ENCODE measurements at places on chromosomes 7 and 10.

DNA sequence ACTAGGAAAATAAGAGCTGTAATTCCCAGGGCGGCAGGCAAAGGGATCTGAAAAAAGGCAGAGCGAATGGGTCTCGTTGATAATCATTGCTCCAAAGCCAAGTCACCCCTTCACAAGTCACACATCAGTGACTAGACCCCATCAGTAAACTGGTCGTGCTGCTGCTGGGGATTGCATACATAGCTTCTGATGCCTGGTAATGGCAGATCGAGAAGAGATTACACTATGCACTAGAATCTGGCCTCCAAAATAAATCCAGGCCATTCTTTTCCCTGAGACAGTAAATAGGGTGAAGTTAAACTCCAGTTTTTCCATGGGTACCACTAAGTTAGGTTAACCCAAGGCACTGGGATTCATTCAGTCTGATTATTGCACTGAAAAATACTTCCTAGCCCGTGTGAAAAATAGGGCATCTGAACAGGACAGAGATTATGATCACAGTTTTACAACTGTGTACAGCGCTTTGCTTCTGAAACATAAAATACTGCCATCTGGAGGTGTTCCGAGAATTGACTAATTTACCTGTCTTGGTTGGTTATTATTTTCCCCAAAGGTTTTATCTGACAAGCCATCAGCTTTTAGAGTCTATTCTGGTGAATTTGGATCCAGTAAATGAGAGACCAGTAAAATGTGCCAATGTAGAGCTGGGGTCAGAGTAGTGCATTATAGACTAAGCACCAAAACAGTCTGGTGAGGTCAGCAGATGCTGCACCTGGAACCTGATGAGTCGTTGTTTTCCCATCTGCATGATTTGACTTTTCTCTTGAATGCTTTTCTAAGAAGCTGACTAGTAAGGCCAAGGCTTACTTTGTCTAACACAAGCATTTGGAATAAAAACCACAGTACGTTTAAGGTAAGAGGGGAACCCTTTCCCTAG lies 82.9 kb upstream of the AFAP1L2 start:
- DNase-seq = no peak

- no peak for DNase-seq
Measured at GRCh38 chr7:81460250-81461045, 309.4 kb downstream of the HGF start.

GRCh38 chr7:5634107-5634950 lies 147.1 kb downstream of the RNF216 start:
- peak; percentile 78 for DNase-seq

- DNase-seq = no peak
Measured at GRCh38 chr10:44391981-44392380, 7.1 kb upstream of the CXCL12 start.

DNA sequence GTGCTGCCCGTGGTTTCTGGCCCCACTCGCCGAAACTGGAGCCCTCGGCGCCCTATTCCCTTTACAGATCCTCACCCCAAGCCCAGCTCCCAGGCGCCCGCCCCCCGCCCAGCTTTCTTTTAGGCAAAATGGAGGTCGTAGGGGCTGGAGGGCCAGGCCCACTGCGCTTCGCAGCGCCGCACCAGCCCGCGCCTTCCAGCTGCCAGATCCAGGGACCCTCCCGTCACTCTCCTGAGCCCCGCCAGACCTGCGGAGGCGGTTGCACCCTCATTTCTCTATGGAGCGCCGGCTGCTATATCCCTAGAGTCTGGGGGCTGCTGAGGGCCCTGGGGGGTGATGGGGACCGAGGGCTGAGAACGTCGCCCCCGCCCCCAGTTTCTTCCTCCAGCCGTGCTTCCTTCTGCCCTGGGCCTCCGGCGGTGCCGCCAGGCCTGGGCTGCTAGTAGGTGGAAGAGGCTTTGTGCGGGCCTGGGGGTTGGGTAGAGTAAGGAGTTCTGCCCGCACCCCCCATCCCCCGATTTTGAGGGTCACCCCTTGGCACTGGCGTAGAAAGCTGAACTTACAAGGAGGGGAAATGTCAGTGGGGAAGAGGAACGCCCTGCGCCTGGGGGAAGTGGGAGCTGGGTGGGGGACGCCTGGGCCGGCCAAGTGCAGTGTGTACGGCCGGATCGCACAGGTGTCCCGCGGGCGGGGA lies 1.0 kb downstream of the GNB2 start:
- no peak for DNase-seq

- DNase-seq = no peak
Measured at GRCh38 chr10:27687326-27687725, 58.3 kb downstream of the MKX start.

DNA sequence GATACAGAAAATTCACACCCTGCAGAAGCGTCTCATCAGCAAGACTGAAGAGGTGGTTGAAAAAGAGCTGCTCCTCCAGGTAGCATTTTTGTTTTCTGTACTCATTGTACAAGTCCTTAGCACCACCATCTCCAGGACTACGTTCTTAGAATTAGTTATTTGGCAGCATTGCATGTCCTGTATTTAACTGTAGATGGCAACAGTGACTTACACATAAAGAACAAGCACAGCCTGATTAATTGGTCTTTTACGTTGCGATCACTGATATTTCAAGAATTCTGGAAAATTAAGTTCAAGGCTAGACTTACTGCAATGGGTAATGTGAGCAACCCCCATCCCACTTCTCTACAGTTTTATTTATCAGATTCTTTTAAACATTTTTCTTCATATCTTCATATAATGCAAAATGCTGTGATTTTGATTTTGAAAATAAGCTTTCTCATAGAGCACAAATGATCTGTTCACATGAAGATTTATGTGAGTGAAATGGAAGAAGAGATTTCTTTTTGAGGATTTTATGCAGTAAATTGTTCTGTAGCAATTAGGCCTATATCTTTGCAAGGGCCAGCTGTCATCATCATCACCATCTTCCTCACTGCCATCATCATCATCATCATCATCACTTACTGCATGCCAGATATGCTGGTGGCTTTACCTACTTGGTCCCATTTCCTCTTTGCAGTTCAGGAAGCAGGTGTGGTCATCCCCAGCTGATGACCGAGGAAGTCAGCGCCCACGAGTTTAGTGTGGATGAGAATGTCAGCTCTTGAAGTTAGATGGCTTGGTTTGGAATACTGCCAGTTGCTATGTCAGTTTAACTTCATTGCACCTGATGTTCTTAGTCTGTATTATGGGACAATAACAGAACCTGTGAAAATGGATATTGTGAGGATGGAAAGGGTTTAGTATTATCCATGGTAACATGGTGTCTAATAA lies 53.4 kb downstream of the CFAP58 start:
- DNase-seq = no peak

DNA sequence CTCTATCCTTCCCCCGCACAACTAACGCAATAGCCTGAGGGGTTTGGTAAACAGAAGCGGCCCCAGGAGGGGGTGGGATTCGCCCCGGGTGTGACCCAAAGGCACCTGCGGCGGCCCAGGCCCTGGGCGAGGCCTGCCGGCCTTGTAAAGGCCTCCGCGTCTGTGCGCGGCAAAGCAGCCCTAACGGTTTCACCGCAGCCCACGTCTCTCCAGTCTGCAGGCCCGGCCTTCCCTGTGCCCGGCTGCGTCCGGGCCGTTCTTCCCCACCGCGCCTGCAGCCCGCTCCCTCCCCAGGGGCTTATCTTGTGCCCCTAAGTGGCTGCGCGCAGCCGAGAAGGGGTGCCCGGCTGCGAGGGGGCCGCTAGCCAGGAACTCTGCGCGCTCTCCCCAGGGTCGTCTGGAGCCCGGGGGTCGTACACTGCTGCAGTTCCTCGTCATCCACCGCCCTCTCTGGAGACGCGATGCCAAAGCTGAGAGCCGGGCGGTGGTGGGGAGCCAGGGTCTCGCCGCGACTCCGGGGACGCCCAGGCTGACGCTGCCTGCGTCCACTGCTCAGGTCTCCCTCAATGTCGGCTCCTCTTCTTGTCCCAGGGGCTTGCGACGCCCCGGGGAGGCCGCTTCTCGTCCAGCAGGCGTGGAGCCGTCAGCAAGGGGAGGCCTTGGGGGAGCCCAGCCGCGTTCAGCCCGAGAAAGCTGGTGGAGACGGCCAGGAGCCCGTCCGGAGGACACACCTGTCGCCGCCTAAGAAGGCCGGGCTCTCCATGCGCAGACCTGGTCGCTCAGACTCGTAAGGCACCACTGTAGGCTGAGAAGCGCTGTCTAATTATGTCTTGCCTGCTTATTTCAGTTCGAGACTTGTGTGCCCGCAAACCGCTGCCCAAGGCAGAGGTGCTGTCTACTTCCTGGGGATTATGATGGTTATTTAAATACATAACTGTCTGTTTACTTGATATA lies 132.3 kb downstream of the SPAG6 start:
- no peak for DNase-seq

DNA sequence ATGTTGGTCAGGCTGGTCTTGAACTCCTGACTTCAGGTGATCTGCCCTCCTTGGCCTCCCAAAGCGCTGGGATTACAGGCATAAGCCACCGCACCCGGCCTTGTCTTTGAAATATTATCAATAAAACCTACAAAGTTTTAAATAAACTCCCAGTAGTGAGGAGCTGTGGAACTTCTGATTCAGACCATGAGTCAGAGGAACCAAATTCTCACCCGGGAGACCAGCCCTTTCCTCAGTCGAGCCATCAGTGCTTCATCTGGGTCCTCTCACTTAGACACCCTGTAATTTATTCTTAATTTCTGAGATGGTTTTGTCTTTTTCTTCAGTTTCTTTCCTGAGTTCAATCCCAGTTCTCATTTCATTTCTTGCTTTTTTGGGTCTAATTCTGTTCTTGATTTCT lies 68.6 kb downstream of the DYNC2I1 start:
- no peak for DNase-seq

- no peak for DNase-seq
Measured at GRCh38 chr7:83085299-83085698, 77.4 kb downstream of the PCLO start.

DNA sequence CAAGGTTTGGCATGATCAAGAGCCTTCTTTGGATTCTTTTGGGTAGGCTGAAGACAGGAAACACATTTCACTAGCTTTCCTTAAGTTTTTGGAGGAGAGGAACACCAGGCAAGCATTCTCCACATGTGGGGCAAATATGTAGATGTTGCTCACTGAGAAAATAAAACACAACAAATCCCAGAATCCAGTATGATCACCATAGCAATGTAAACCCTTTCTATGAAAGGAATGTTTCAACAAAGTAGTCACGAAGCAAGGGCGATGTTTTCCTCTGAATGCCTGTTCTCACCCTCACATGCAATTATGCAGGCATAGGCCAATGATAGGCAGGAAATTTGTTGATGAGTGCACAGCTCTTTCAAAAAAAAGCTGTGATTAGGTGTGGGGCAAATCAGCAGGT lies 20.5 kb upstream of the CEP41 start:
- no peak for DNase-seq

GRCh38 chr10:36779238-36779846 lies 346.1 kb upstream of the ANKRD30A start:
- DNase-seq = peak; percentile 38

DNA sequence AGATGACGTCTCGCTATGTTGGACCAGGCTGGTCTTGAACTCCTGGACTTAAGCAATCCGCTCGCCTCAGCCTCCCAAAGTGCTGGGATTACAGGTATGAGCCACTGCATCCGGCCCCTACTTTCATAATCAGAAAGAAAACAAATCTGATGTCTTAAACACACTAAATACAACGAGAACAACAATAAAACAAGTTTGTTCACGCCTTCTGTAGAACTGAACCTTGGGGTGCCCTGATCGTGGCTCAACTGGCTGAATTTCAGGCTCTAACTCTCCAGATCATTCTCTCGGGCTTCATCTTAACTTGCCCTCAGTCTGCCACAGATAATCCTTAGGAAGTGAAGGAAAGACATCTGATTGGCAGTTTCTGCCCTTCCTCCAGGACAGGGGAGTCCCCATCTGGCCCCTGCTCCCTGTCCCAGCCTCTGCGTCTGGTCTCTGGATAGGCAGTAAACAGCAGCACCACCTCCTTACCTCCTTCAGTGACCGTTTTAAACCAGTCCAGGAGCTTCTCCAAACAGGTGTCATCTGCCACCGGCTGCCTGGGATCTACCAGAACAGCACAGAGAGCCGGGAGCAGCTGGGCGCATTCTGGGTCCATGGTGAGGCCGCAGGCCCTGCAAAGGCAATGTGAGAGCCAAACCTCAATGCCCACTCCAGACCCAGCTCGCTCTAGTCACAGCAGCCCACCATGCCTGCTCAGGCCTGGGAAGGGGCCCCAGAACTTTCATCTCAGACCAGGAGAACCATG lies 1.3 kb downstream of the BRAT1 start:
- DNase-seq = no peak

GRCh38 chr10:34116220-34116641 lies 698.9 kb downstream of the PARD3 start:
- DNase-seq = no peak

DNA sequence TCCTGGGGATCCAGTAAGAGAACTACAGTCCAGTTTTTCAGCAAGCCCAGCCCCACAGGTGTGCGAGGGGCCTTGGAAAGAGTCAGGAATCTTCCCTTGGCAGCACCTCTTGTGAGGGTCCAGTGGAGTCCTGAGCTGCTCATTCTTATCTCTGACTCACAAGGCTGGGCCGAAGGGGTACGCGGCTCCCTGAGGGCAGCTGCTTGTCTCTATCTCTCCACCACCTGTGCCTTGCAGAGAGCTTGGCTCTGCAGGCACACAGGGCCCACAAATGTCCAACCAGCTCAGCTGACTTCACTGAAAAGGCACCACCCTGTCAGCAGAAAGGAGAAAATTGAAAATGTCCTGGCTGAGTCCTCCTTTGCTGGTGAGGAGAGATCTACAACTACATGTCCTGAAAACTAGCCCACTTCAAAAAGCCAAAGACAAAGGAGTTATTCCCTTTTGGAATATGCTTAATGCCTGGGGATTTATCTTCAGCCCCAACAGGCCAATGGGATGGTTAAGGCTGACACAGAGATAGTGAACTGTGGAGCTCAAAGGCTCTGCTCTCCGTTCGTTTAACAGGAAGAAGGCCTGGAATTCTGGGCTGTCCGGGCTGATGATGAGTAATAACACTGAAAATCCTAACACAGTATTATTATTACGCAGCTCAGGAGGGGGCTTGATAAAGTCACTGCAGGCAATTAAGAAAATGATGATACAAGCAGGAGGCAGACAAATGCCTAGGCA lies 23.4 kb downstream of the UROS start:
- no peak for DNase-seq

- no peak for DNase-seq
Measured at GRCh38 chr7:149692557-149692982, 80.8 kb downstream of the ZNF467 start.

DNA sequence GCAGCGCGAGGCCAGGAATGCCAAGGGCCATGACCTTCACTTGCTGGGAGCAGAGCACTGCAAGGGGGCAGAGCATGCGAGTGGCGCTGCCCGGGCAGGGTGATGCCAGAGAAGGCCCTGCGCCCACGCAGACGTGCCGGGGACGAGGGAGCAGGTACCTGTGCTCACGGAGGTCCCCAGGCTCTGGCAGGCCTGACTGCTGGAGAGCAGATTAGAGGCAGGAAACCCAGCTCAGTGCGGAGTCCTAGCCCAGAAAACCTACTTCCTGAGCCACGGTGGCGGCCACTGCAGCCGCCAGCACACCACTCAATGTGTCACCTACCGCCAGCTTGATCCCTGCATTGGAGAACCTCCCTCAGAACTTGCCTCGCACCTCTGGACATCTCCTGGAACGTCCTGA lies 148.4 kb downstream of the MAD1L1 start:
- no peak for DNase-seq

Data from D721Med (cell line).